ENCODE measurements at places on chromosomes 5 and 9. TPM values are rescaled to one million over a fixed set of nuclear protein-coding genes. Genes with fewer than 3 reads are reported as not detected.

CFAP77 gene
- total RNA-seq, result 2.5 TPM

GDA gene
- total RNA-seq, result 0.85 TPM

ZNF366 gene
- total RNA-seq, result 8.1 TPM

CDC20B gene
- not detected for total RNA-seq

GRCh38 chr9:130660326-130660682 is 4.1 kb upstream of the PRDM12 start:
- H3K4me1 ChIP-seq, result peaks cover 58% of the 10 kb centered on the region
- H3K4me3 ChIP-seq, result peak overlapping the region; percentile 58
- no peaks in the 10 kb centered on the region for H3K36me3 ChIP-seq
- peaks cover 100% of the 10 kb centered on the region for H3K27me3 ChIP-seq
- H3K27ac ChIP-seq, result no peak overlapping the region

GRCh38 chr5:54440456-54440893 is 15.0 kb upstream of the HSPB3 start:
- no peak overlapping the region for H3K27ac ChIP-seq
- peaks cover under 1% of the 10 kb centered on the region for H3K4me1 ChIP-seq
- no peaks in the 10 kb centered on the region for H3K27me3 ChIP-seq
- no peak overlapping the region for H3K4me3 ChIP-seq
- H3K36me3 ChIP-seq, result no peaks in the 10 kb centered on the region
- no peak for DNase-seq

GRCh38 chr9:122070728-122071515 is 22.2 kb downstream of the TTLL11 start:
- no peak for DNase-seq
- no peaks in the 10 kb centered on the region for H3K27me3 ChIP-seq
- H3K4me1 ChIP-seq, result peaks cover 25% of the 10 kb centered on the region
- H3K4me3 ChIP-seq, result no peak overlapping the region
- H3K36me3 ChIP-seq, result no peaks in the 10 kb centered on the region

DNA sequence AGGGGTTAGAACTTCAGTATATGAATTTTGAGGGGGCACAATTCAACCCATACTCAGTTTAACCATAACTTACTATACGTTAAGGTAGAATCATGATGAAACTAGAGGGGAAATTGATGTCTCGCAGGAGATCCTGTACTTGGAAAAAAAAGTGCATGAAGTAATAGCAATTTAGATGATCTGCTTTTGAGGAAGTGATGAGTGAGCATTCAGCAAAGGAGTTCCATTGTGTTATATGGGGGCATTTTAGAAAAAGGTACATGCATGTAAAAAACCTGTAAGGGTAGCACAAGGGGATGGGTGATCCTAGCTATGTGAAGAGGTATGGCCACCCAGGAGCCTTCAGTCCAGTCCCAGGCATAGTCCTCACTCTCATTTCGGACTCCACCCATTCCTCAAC is 14.8 kb upstream of the TMC1 start:
- no peaks in the 10 kb centered on the region for H3K36me3 ChIP-seq
- no peak overlapping the region for H3K4me3 ChIP-seq
- no peaks in the 10 kb centered on the region for H3K27me3 ChIP-seq
- H3K27ac ChIP-seq, result no peak overlapping the region
- no peak for DNase-seq

DNA sequence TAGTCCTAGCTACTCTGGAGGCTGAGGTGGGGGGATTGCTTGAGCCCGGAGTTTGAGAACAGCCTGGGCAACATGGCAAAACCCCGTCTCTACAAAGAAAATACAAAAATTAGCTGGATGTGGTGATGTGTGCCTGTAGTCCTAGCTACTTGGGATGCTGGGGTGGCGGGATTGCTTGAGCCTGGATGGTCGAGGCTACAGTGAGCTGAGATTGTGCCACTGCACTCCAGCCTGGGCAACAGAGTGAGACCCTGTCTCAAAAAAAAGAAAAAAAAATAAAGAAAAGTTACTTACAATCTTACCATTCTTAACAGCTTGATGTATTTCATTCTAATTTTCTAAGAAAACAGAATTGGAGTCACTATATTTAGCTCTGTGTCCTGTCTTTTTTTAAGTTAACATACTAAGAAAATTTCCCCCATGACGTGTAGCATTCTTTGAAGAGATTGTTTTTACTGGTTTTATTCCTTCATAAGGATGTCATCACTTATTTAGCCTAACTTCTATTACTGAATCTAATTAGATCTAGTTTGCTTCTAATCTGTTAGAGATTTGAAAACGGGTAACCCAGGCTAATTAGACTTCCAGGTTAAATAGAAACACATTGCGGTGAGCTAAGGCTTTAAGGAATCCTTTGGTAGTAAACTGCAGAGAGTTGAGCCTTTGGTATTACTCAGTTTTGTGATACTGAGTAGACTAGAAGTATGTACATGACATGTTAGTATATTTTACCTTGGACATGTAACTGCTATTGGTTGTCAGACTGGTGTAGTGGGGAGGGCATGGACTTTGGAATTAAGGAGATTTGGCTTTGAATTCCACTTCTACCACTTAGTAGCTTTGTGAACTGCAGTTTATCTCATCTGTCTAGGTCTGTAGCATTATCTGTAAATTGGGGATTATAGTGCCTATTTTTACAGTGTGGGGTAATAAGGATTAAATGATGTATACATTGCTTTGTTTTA is 24.0 kb downstream of the HSPA4 start:
- H3K4me1 ChIP-seq, result no peaks in the 10 kb centered on the region
- no peaks in the 10 kb centered on the region for H3K27me3 ChIP-seq
- no peak for DNase-seq
- H3K27ac ChIP-seq, result no peak overlapping the region
- no peak overlapping the region for H3K4me3 ChIP-seq

TPPP gene
- total RNA-seq, result 21.6 TPM

DNA sequence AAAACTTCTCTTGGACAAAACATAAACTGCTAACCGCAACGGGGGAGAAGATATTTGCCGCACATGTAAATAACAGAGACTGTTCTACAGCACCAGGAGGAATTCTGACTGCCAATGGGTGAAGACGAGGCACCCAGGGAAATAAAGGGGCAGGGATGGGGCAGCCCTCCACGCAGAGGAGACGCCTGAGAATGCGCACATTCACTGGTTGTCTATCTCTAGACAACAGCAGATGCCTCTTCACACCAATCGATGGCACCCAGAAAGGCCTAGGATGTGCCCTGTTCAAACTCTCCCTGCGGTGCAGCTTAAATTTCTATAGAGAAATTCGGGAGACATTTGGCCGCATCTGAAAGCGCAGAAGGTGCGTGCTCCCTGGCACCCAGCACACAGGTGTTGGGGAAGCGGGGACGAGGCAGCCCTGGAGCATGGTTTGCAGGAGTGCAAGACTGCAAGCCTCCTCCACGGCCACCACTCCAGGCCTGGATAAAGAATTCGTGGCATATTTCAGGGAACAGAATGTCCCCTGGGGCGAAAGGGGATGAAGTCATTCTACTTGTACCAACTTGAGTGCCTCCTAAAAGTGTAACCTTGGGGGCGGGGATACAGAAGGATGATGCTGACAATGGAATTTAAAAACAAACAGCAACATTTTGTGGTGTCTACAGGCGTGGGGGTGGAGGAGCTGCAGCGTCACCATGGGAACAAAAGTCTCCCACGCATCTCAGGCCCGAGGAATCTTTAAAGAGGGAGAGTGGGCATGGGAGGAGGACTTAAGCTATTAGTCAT is 6.3 kb upstream of the IRX2 start:
- peaks cover 100% of the 10 kb centered on the region for H3K27me3 ChIP-seq
- H3K27ac ChIP-seq, result no peak overlapping the region
- no peak overlapping the region for H3K4me3 ChIP-seq
- no peaks in the 10 kb centered on the region for H3K36me3 ChIP-seq
- H3K4me1 ChIP-seq, result peaks cover 36% of the 10 kb centered on the region
- no peak for DNase-seq

- no peaks in the 10 kb centered on the region for H3K36me3 ChIP-seq
- no peak for DNase-seq
- no peak overlapping the region for H3K27ac ChIP-seq
Observed at GRCh38 chr5:173800340-173800739, 87.8 kb upstream of the CPEB4 start.

SPATA31E1 gene
- not detected for total RNA-seq

GRCh38 chr5:113985505-113985904 is 376.4 kb upstream of the KCNN2 start:
- DNase-seq, result no peak
- no peaks in the 10 kb centered on the region for H3K36me3 ChIP-seq
- H3K4me1 ChIP-seq, result no peaks in the 10 kb centered on the region
- no peak overlapping the region for H3K4me3 ChIP-seq
- no peak overlapping the region for H3K27ac ChIP-seq
- H3K27me3 ChIP-seq, result no peaks in the 10 kb centered on the region

OGN gene
- total RNA-seq, result 19.2 TPM

PPP3R2 gene
- total RNA-seq, result not detected

DNA sequence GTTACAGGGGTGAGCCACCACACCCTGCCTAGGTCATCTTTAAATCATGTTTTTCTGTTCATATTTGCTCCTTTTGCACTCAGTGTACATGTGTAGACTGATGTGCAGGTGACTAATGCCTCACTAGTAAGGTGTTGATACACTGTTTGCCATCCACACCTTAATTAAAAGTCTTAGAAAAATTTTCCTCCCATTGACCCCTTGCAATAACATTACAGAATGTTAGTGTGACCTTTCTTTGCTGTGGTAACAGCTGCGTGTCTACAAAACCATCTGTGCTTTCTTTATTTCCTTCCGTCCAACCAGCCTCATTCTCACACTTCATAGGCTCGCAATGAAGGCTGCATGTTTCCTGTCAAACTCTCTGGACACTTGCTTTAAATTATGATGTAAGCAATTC is 6.6 kb upstream of the CEMIP2 start:
- H3K4me1 ChIP-seq, result peaks cover 2% of the 10 kb centered on the region
- no peaks in the 10 kb centered on the region for H3K36me3 ChIP-seq
- H3K27ac ChIP-seq, result no peak overlapping the region
- DNase-seq, result no peak
- H3K27me3 ChIP-seq, result no peaks in the 10 kb centered on the region

TGFBI gene
- 43.4 TPM for total RNA-seq

SAXO1 gene
- total RNA-seq, result 0.03 TPM

DNA sequence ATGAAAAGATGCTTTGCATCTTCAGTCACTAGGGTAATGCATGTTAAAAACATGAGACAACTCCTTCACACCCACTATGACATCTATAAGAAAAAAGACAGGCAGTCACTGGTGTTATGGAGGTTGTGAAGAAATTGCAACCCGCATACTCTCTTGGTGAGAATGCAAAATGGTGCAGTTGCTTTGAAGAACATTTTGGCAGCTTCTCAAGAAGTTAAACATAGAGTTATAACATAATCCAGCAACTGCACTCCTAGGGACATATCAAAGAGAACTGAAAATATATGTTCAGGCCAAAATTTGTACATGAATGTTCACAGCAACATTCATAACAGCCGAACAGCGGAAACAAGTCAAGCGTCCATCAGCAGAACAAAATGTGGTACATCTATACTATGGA is 46.3 kb upstream of the TBC1D9B start:
- H3K27me3 ChIP-seq, result no peaks in the 10 kb centered on the region
- DNase-seq, result no peak
- H3K4me3 ChIP-seq, result no peak overlapping the region
- no peaks in the 10 kb centered on the region for H3K4me1 ChIP-seq
- peaks cover 33% of the 10 kb centered on the region for H3K36me3 ChIP-seq

GRCh38 chr5:66896171-66896570 is 300.0 kb downstream of the MAST4 start:
- DNase-seq, result no peak
- H3K4me1 ChIP-seq, result peaks cover 25% of the 10 kb centered on the region
- no peak overlapping the region for H3K27ac ChIP-seq
- no peak overlapping the region for H3K4me3 ChIP-seq
- no peaks in the 10 kb centered on the region for H3K36me3 ChIP-seq
- H3K27me3 ChIP-seq, result no peaks in the 10 kb centered on the region

DNA sequence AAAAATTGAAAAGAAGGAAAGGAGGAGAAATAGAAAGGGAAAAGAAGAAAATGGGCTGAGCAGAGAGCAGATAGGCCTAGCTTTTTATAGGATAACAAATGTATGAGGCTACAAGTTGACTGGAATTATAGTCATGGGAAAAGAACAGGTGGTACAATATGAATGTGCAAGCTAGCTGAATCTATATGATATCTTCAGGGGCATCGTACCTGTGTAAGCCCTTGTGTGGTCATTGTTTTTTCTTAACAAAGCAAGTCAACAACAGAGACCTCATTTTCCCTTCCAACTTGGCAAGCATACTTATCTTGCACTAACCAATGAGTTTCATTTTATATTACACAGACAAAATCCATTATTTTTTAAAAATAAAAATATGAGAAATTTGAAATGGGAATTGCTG is 259.2 kb downstream of the KCTD16 start:
- H3K36me3 ChIP-seq, result no peaks in the 10 kb centered on the region
- H3K4me1 ChIP-seq, result no peaks in the 10 kb centered on the region
- H3K27me3 ChIP-seq, result no peaks in the 10 kb centered on the region
- DNase-seq, result no peak
- no peak overlapping the region for H3K4me3 ChIP-seq

CDKN2B gene
- 0.82 TPM for total RNA-seq

- no peaks in the 10 kb centered on the region for H3K27me3 ChIP-seq
- no peaks in the 10 kb centered on the region for H3K4me1 ChIP-seq
- no peak overlapping the region for H3K4me3 ChIP-seq
- no peak overlapping the region for H3K27ac ChIP-seq
- no peaks in the 10 kb centered on the region for H3K36me3 ChIP-seq
- DNase-seq, result no peak
Observed at GRCh38 chr9:72324974-72325373, 40.0 kb downstream of the ZFAND5 start.

- H3K27ac ChIP-seq, result no peak overlapping the region
- no peak overlapping the region for H3K4me3 ChIP-seq
- peaks cover 28% of the 10 kb centered on the region for H3K4me1 ChIP-seq
- no peaks in the 10 kb centered on the region for H3K36me3 ChIP-seq
Observed at GRCh38 chr9:128409978-128410377, 10.7 kb upstream of the CERCAM start.

DNA sequence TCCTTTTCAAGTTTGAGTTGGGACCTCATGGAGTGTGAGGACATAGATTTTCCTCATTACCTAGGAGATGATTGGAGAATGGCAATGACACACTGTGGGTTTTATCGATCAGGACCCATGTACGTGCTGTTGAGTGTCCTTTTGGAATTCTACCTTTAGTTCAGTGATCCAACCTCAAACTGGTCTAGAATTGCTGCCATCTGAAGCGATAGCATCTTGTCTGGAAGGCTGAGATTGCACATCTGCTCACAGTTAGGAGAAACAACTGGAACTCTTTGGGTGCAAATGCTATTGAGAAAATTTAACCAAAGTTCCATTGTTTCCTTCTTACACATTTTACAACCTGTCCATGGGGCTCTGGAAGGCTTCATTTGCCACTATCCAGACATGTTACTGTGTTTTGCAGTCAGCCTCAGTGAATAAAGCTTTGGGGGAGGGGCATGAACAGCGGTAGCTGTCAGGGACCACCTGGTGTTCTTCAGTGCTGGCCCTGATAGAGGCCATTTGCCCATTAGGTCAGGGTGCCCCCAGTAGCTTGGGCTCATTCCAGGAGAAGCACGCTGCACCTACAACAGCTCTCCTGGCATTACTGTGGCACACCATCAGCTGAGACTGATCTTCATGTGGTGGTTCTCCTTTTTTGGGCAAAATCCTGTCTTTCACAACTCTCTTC is 123.1 kb downstream of the PDE8B start:
- no peak overlapping the region for H3K4me3 ChIP-seq
- no peak for DNase-seq
- H3K4me1 ChIP-seq, result peaks cover 10% of the 10 kb centered on the region
- H3K36me3 ChIP-seq, result no peaks in the 10 kb centered on the region

All from left ventricle myocardium inferior (tissue), 1 donor.